ENCODE measurements at places on chromosomes 2 and 18.
A peak's percentile ranks its signal among the peaks of the same experiment; 100 is the strongest.

- no peak for DNase-seq
Observed at GRCh38 chr2:105362862-105363591, 25.7 kb downstream of the C2orf49 start.

- peak; percentile 20 for DNase-seq
Observed at GRCh38 chr18:32049393-32050171, 31.0 kb downstream of the RNF125 start.

DNA sequence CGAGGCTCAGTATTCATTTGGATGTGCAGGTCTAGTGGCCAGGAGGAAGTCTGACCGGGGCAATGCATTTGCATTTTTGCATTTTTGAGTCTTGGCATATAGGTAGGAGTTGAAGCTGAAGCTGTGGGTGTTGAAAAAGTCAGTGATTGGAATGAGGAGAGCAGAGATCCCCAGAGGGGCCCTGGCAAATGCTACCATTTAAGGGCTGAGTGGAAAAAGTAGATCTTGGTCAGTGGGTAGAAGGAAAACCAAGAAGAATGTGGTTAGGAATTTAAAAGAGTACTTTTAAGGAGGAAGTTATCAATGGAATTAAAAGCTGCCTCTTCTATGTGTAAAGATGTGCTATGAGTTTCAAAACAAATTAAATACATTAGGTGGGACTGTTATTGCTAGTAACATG, 143.0 kb downstream of the ZEB2 start:
- no peak for DNase-seq

DNA sequence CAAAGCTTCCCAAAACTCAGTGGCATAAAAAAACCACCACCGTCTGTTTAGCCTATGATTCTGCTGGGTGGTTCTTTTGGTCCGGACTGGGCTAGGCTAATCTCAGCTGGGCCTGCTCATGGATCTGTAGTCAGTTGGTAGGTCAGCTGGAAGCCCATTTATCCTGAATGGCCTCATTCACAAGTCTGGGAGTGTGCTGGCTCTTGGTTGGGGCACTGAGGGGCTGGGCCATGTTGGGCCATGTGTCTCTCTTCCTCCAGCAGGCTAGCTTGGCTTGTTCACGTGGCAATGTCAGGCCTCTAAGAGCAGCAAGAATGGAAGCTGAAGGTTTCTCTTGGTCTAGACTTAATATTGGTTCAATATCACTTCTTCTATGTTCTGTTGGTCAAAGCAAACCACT, 95.7 kb upstream of the HS6ST1 start:
- DNase-seq = no peak

DNA sequence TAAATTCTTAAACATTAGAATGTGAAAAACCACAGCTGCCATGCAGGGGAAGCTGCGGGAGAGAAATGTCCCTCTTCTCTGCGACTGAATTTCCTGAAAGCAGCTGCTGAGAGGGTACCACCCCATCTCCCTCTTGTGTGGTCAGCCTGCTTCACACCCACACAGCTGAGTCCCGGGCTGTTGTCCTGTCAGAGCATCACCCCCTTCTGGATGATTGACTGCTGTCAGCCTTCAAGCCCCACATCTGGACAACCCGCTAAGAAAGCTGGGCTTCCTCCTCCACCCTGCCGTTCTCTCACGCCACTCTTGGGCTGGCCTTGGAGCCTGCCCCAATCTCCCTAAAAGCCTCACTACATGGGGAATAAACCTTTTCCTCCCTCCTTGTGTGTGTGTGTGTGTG, 26.0 kb downstream of the SH3YL1 start:
- DNase-seq = peak; percentile 64

DNA sequence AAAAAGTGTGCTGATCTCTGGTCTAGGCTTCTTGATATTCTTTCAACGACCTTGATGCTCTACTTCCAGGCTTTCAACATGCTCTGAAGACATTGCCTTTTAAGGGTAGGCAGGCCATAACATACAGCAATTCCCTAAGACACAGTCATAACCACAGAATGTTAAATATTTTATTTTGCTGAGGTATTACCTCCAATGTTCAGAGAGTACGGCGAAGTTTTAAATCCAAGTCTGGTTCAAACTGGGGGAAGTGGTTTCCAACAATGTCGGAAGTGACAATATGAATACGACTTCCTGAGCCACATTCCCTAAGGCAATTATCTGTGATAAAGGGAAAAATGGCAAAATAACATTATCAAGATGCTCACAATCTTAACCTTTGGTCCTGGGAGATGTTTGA, 1077.9 kb upstream of the PIK3C3 start:
- DNase-seq = no peak

DNA sequence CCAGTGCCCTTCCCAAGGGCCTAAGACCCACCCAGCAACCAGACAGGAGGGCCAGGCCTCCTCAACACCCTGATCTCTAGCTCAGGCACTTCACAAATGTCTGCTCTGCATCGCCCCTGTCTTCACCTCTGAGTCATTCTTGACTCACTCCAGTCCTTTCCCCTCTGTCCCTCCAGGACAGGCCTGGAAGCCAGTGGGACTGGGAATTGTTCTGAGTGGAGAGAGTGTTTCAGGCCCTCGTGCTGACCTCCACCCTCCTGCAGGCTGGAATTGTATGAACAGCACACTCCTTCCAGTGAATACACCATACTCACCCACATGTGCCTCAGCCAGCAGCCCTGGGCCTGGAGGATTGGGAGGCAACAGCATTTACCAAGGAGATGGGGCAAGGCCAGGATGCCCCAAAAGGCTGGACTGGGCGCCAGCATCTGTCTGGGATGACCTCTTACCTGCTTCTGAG, 304.2 kb downstream of the CYP26B1 start:
- DNase-seq = no peak

DNA sequence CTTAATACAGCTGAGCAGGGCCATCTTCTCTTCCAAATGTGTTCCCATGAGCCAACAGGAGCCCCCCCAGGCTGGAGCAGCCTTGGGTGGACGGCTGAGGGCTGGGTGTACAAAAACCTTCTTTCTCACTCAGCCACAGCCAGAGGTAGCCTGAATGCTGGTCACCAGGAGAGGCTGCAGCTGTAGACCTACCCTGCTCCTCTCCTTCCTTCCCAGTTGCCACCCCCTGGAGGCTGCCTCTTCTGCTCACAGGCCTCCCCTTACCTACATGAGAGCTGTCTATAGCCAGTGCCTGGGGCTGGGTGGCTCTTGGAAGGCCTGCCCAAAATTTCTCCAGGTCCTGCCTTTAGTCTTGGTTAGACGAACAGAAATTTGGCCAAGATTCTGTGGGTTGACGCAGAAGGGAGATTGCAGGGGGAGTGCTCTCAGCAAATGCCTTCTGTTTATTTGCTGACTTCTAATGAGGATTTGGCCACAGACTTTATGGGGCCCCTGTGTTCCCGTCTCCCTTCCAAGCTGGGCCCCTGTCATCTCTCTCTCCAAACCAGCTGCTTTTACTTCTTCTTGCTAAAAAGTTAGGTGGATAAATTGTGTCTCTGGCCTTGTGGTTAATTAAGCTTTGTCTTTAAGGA, 18.3 kb downstream of the CELF4 start:
- no peak for DNase-seq

DNA sequence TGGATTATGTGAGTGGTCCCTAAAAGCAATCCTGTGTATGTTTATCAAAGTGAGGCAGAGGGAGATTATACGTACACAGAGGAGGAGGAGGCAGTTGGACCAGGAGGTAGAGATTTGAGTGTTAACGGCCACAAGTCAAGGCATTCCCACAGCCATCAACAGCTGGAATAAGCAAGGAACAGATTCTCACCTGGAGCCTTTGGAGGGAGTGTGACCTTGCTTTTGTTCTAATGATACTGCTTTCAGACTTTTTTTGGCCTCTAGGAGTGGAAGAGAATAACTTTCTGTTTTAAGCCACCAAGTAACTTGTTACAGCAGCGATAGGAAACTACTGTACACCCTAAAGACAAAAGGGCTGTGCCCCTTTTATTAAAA, 18.1 kb downstream of the LCLAT1 start:
- DNase-seq = no peak

DNA sequence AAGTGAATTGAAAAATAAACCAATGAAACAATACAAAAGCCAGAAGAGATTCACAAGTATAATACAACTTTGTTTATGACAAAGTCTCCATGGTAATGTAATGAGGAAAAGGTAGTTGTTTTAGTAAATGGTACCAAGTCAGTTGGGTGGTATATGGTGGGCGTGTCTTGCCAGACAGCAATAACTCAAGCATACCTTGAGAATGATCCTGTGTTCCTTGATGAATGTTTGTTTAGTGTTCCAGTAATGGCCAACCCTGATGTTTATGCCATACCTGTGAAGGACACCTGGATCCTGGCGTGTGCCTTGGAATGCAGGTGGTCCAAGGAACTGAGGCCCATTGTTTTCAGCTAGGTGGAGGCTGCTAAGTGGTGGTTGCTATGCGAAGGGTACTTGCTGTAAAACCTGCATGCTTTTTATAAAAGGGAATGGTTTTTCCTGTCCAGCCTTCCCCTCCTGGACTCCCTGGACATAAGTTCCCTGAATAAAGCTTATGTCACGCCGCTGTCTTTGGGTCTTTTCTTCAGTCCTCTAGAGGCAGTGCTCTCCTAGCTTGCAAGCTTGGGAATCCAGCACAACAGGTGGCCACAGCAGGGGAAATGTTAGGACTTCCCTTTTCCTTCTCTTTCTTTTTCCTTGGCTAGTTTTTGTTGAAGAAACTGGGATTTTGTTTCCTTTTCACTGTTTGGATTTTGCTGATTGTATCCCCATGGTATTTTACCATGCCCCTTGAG, 54.7 kb downstream of the MTA3 start:
- DNase-seq = no peak

- DNase-seq = no peak
Observed at GRCh38 chr2:17319090-17319489, 199.2 kb downstream of the RAD51AP2 start.

GRCh38 chr2:196980001-196980400, 53.5 kb upstream of the PGAP1 start:
- DNase-seq = no peak

DNA sequence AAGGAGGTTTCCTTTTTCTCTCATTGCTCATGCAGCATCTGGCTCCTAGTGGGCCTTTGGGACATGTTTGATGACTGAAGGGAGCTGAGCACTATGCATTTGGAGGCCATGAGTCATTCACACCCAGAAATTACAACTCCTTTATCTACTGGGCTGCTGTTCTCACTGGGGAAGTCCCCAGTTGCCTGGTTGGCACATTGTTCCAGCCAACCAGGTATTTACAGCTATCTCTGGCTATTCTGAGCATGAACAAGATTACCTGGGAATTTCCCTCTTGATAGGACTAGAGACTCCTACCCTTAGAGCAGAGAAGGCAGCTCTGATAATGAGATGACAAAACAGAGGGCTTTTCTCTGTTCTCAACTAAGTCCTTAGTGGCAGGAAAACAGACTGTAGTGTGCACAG, 206.5 kb downstream of the SETBP1 start:
- DNase-seq = no peak

DNA sequence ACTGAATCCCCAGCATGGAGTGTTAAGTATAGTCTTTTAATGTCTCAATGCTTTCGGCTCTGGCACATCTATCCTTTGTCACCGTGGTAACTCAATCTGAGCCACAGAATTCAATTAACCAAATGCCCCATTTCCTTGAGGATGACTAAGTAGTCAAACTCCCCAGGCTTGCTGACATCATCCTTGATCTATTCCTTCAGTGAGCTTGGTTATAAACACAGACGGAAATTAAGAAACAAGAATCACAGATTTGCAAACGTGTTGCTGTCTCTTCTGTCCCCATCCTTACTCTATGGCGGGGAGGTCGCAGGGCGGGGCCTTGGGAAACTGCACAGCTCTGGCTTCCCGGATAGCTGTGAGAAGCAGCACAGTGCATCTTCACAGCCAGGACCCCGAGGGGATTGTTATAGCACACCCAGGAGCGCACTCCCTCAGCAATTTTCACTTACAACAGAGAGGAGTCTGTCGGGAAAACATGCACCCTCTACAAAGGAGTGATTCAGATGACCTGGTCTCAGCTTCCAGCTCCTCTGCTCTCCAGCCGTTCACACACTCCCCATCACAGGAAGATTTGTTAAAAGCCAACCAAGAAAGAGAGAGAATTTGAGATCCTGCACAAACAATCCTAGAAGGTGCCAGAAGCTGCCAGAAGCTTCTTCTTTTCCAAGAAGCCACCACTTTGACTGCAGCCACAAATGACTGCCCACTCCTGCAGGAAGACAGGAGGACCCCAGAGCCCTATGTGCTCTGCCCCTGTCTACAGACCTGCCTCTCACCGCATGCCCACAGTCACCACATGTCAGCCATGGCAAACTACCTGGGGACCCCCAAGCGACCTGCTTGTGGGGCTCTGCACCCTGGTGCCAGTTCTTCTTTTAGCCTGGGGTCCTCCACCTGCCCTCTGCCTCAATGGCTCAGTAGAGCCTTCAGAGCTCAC, 44.9 kb upstream of the YWHAQ start:
- peak; percentile 27 for DNase-seq

DNA sequence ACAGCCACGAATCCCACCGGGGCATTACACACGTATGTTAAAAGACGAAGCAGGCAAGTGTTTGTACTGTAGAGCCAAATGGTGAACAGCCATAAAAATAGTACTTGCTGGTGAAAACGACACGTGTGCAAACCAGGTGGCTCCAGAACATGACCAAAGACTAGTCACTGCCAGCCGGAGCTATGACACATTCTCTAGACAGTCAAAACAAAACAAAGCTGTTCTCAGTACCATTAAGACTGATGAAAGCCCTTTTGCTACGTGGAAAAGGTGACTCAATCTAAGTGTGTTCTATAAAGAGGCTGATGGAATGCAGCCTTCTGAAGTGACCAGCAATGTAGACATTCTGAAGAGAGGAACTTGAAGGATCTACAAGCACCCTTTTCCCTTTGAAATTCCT, 367.7 kb upstream of the NETO1 start:
- no peak for DNase-seq

DNA sequence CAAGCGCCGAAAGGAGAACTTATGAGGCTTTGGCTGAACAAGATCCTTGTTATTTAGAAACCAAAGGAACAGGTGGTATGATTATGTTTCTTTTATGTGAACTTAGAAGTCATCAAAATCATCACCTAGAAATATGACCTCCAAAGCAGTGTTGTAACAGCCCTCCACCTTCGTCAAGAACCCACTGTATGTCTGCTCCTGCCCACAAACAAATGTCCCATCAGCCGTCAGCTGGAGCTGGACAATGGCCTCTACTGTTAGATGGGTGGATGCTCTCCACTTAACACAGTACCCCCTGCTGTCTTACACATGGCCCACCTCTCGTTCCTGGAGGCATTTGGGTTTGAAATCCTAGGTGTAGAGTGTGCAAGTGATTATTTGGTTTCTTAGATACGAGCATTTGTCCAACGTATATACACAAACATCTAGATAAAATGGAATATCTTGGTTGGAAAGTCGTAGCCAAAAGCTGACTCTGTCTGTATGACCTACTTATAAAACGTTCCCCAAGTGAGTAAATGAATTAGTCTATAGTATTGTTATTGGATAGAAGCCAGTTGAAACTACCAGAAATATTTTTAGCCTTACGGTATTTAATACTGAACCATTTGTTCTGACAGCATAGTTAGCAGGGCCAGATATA, 113.0 kb downstream of the CRIM1 start:
- DNase-seq = no peak

- DNase-seq = no peak
Observed at GRCh38 chr18:72171596-72171995, 372.5 kb downstream of the CBLN2 start.

- no peak for DNase-seq
Observed at GRCh38 chr2:201909348-201909747, 103.0 kb downstream of the CDK15 start.

GRCh38 chr2:95068256-95068655, 42.7 kb downstream of the MAL start:
- no peak for DNase-seq
